ENCODE measurements at places on chromosomes 3 and 15.

DNA sequence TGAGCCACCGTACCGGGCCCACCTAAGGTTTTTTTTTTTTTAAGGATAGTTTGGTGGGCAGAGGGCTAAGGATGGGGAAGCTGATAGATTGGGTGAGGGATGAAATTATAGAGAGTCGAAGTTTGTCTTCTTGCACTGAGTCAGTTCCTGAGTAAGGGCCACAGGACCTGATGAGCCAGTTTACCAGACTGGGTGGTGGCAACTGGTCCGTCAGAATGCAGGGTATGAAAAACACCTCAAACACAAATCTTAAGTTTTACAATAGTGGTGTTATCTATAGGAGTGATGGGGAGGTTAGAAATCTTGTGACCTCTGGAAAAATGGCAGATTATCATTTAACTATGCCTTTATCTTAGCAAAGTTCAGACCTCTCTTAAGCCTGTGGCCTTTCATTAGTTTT, 2.8 kb downstream of the ZNF860 start:
- no peak for DNase-seq

DNA sequence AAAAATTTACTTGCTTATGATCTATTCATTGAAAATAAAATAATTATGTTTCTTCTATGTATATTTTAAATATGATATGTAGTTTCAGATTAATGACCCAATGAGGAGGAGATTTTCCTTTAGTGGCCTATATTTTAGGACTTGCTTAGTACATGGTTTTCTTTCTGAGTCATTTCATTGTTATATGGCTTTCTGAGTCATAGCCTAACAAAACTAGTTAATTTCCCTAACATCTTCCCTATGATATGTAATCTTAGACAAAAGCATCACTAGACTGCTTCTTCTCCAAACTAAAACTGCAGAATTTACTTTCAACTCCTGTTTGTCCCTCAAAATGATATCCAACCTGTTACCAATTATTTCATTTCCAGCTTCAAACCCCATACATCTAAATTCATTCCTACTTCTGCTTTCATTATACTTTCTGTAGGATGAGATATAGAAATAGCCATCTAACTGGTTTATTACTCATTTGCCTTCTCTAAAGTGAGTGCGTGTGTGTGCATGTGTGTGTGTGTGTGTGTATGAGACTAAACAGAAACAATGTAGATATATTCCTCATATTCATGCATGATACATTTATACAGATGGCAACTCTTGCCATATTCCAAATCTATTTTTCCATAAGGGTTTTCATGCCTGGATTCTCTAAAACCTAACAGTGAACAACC, 915.0 kb upstream of the GBE1 start:
- no peak for DNase-seq

- no peak for DNase-seq
These were observed 89.4 kb downstream of the C3orf70 start for GRCh38 chr3:185063431-185063830.

- no peak for DNase-seq
These were observed 163.7 kb downstream of the GREM1 start for GRCh38 chr15:32881528-32881927.

DNA sequence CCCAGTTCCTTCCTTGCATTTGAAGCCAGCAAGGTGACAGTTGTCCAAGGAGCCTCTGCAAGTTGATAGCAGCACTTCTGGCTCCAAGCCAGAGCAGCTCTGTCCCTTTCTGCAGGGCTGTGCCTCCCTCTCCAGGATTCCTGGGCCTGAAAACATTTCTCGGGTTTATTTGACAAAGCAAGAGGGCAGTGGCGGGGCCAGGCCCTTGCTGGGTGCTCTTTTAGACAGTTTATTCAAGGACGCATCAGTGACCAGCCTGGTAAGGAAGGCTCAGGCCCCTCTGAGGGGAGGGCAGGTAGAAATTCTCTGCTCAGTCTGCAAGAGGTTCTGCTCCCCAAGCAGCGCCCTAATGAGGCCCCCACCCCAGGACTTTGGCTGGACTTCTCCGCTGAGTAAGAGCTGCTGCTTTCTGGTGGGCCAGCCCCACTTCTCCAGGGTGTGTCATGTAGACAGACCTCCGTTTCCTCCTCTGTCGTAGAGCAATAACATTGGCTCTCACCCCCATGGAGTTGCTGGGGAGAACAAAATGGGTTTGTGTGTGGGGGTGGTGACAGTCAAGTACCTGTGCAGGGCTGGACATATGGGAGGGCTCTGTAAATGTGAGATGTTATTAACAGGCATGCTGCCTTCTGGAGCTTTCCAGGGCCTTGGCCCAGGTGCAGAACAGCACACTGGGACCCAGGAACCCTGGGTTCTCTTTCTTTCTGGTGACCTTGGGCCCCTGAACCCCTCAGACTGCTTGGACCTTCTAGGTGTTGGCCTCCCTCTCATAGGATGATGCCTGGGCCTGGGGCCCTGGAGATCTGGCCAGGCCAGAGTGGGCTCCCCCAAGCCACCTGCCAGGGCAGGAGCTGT, 146.2 kb upstream of the TLE3 start:
- DNase-seq: peak; percentile 17

DNA sequence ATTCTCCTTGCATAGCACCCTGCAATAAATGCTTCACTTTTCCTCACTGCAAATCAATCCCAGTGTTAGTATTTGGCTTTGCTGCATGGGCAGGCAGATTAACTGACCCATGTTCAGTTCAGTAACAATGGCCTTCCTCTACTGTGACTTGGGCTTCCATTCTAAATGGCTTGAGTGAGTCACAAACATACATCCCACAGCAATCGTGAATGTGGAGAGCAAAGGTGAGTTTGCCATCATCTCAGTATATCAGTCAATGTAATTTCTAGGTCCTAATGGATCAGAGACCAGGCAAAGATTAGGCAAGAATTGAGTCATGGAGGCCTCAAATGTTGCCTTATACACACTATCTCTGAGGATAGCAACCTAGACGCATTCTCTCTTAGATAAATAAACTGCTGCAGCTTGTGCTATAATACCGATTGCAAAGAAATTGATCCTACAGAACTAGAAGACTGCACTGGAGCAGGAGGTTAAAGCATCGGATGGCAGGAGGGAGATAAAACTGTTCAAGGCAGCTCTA, 8.3 kb upstream of the ATP8B4 start:
- no peak for DNase-seq

GRCh38 chr3:183944775-183945174, 60.1 kb upstream of the PARL start:
- no peak for DNase-seq

GRCh38 chr3:45968149-45968548, 24.9 kb downstream of the CXCR6 start:
- DNase-seq: no peak

DNA sequence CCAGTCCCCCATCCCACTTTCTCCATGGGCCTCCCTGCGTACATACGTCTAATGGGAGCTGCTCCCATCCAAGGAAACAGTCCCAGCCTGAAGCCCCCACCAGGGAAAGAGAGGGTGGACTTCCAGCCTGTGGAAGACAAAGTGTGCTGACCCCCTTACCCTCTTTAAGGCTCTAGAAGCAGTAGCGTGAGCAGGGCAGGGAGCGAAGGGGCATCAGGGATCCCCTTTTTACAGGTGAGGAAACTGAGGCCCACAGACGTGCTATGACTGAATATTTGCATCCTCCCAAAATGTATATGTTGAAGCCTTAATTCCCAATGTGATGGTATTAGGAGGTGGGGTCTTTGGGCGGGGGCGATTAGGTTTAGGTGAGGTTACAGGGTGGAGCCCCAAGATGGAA, 83.4 kb downstream of the TOP2B start:
- no peak for DNase-seq

DNA sequence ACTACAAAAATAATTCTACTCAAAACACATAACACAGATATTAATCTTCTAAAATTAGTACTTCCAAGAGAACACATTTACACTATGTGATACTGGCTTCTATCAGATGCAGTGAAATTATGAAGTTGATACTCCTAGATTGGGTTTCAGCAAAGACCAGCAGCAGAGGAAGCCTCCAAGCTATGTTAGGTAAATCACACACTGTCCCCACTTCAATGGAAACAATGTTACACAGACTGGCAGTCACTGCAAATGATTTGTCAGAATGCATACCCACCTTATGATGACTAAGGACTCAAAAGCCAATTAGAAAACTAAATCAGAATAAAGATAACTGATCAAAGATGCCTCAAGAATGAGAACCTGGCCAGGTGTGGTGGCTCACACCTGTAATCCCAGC, 90.1 kb upstream of the MYO5C start:
- DNase-seq: no peak

- no peak for DNase-seq
These were observed 46.9 kb downstream of the ZNF710 start for GRCh38 chr15:90047956-90048575.

DNA sequence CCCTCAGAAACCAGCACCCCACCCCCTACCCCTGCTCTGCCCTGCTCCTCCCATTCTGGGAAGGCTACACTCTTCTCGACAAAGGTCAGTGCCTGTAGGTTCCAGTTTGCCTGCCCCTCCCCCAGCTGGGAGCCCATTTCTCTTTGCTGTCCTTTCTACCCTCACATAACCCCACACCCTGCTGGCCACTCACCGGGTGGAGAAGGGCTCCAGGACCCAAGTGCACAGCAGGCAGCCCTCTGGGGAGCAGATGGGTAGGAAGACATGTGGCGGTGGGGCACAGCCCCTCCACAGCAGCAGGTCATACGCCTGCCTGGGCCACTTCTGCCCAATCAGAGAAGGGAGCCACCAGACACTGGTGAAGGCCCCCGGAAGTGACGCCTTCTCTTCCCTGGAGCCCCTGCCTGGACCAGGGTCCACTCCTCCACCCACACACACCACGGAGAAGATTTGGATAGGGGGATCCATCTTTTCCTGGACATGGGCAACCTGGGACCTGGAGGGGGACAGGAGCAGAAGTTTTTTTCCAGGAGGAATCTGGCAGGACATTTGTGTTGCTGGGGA, at the start of gene THPO:
Gene THPO (minus strand): TSS at position 326 of the 564 bp plus-strand sequence. CDS start 1,948 bp downstream, outside the sequence.
- no peak for DNase-seq

DNA sequence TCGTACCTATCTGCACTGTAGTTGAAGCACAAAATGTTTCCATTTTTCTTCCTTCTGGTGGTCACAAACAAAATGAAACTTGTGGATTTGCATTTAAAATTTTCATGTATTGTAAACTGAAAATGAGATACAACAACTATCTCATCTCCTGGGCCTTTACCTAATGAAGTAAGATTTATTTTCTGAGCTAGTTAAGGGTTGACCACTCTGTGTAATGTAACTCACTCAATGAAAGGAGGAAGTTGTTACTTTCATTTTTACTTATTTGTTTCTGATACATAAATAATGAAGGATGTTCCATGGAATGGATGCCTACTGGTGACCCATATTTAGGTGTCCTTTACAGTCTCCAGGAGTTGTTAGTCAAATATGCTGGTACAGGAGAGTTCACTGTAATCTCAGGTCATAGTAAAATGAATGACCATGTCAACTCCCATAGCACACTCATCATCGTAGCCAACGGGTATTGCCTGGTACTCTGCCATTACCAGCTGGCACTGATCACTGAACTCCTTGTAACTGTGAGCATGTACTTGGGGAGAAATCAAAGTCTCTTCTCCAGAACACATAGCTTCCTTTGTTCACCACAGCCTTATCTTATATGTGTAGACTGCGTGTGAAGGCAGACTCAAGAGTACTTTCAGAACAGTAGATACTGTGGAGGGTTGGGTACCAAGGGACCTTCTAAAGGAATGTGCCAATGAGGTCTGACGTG, 474.2 kb upstream of the ROBO2 start:
- DNase-seq: no peak

GRCh38 chr3:122857019-122857418, 62.1 kb downstream of the SLC49A4 start:
- DNase-seq: no peak

- DNase-seq: peak; percentile 31
These were observed 85.8 kb downstream of the CFAP20DC start for GRCh38 chr3:58963928-58964503.

GRCh38 chr3:197417441-197417840, 119.0 kb upstream of the DLG1 start:
- no peak for DNase-seq

DNA sequence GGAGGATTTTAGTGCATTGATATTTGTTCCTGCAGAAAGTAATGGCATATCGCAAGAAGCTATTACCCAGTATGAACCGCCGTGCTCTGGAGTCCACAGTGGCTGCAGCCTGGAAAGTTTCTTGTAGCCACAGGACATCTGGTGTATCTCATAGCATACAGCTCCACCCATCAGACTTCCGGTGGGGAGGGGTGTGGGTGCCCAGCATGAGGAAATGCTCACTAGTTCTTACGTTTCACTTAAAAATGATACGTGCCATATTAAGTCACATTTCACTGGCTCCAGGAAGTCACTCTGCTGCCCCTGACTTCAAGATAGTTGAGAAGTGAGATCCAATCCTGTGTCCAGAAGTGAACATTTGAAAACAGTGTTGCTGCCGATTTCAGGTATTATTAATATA, 990.4 kb downstream of the GBE1 start:
- DNase-seq: peak; percentile 62

DNA sequence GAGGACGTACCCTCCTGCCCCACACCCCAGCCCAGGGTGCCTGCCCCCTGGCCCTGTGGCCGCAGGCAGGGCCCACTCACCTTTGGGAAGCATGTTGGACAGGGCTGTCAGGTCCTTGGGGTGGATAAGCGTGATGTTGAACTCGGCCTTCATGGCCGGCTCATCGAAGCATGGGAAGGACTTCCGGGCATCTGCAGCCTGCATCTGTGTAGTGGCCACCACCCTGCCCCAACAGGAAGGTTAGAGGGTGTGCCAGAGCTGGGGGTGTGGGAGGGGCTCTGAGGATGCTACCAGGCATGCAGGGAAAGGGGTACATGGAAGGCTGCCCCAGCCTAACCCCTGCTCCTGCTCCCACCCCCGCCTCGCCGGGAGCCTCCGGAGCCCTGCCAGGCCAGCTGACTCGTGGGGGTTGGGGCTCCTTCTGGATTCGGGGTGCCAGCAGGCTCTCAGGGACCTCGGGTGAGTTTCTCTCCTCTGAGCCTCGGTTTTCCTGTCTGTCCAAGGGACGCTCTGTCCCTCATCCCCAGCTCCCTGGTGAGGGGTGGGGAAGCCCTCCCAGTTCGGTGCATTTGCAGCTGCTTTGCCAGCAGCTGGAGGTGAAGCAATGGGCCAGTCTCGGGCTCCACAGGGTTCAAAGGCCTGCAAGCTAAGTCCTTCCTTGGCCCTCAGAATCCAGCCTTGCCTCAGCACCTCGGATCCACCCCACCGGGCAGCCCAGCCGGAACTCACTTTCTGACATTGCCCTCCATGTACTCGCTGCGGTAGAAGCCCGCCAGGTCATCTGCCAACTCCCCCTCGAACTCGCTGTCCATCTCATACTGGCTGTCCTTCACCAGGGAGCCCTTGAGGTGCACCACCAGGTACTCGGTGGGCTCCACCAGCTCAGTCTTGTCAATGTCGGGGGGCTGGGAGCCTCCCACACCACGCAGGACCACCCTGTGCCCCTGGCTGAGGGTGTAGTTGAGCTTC, 9.1 kb downstream of the ANPEP start:
- DNase-seq: no peak

- peak; percentile 60 for DNase-seq
These were observed 66.4 kb upstream of the NR2E3 start for GRCh38 chr15:71743861-71744382.

All from erythroblast (primary cell).